ENCODE measurements at places on chromosomes 1 and 21.

- no peak for DNase-seq
Observed at GRCh38 chr1:172770071-172770470, 111.2 kb downstream of the FASLG start.

DNA sequence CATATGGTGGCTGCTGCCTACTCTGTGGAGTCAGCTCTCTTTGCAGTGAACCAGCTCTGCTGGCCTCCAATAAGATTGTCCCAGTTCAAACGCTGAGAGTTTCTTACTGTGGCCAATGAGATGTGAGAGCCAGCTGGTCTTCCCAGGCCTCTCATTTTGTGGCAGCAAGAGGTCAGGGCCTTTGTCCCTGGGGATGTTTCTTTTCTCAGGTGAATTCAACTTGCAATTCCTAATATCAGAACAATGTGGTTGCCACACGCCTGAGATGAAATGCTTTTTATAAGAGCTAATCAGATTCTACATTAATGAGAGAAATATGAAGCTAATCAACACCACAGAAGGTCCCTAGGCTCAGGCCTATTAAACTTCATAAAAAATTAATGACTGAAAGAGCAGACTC is 660.1 kb upstream of the CAMK1G start:
- DNase-seq: no peak

DNA sequence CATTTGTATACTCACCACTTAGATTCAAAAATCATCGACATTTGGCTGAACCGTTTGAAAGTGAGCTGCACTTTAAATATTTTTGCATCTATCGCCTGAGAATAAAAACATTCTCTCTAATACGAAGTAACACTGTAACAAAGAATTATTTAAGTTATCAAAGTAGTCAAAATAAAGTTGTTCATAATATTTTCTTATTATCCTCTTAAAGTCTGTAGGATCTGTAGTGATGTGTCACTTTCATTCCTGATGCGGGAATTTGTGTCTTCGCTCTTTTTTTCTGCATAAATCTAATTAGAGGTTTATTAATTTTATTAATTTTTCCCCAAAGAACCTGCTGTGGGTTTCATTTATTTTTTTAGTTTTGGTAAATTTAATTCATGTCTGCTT is 74.8 kb downstream of the ETS2 start:
- DNase-seq: no peak

DNA sequence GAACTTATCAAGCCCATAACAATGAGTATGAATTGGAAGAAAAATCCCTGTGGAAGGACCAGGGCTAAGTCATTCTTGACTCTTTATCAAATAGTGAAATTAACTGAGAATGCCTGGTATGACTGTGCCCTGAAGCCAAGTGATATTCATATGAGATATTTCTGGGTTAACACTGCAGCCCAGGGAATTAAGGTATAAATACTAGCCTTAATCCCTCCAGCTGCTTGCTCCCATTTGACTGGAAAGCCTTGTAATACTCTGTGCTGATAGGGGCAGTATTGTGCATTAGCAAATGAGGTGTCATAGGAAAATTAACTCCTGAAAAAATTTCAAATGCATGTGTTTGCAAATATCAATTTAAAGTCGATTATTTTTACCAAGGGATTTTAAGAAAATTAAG is 568.8 kb downstream of the LMO4 start:
- DNase-seq: no peak

DNA sequence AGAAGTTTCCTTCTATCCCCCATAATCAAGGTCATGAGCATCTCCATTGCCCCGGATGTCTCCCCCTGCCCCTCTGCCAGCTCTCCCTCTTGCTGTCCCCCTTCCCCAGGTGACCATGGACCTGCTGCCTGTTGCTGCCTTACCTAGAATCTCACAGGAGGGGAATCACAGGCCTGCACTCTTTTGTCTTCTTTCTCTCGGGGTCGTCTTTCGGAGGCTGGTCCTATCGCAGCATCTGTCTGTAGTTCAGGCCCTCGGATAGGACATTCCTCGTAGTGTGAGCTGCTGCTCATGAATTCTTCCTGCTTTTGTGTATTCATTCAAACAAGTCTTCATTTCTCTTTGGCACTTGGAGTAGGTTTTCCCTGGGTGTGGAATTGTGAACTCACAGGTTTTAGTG is 39.9 kb upstream of the ACTRT2 start:
- no peak for DNase-seq

GRCh38 chr21:15631342-15631741 is 98.4 kb upstream of the USP25 start:
- DNase-seq: no peak

DNA sequence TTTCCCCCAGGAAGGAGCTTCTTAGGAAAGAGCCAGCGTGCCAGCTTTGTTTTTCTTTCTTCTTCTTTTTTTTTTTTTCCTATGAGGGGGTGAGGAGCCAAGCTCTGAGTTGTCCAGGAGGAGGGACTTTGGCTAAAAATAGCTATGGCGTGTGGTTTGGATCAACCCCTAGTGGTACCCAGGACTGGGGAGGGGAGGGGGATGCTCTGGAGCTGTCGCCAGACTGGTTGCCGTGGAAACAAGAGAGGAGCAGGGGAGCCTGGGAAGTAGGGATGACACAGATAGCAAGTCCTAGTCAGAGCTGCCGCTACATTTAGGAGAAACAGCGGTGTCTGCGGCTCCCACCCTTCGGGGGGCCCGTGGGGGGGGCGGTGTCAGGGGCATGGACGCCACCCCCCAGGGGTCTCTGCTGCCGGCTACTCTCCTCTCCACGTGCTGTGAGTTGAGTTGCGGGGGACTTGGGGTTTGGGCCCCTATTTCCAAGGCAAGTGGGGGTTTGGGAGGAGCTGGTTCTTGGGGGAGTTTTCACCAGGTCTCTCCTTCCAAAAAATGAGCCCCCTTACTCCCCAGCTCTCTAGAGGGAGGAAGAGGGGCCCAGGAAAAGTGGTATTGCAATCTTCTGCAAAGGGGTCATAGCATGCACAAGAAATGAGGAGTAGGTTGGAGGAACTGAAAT is at the start of gene KCNJ9:
TSS of gene KCNJ9 (plus strand) at position 278 of the 676 bp plus-strand sequence. CDS start 2,493 bp downstream, outside the sequence.
- no peak for DNase-seq

GRCh38 chr21:21187579-21187978 is 189.4 kb downstream of the NCAM2 start:
- DNase-seq: no peak

GRCh38 chr1:237542525-237543418 is 347.9 kb downstream of the ZP4 start:
- DNase-seq: no peak

- no peak for DNase-seq
Observed at GRCh38 chr1:165467706-165468105, 22.8 kb upstream of the RXRG start.

All from CD4-positive, alpha-beta T cell treated with Interleukin-15 for 4 hours (primary cell).